Epithelial cell of esophagus (primary cell): ENCODE measurements at places on chromosomes 12 and 14.
A peak's percentile ranks its signal among the peaks of the same experiment; 100 is the strongest.

DNA sequence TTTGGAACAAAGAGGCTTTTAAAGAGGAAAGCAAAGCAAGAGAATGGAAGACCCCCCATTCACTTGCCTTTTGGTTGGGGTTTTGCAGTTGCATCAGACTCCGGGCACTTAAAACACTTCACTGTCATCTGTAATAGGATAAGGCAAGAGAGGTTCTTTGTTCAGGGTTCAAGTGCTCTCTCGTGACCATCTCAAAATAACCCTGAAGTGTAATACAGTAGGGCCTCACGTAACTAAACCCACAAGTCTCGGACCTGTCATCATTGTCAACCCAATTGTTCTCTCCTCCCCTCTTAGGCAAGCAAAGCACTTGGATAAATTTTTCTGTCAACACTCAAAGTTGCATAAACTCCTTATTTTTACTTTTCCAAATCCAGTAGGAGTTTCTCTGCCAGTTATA, 26.9 kb upstream of the MYBPC1 start:
- DNase-seq = no peak

GRCh38 chr14:105207460-105207901, 26.4 kb upstream of the NUDT14 start:
- DNase-seq = no peak

DNA sequence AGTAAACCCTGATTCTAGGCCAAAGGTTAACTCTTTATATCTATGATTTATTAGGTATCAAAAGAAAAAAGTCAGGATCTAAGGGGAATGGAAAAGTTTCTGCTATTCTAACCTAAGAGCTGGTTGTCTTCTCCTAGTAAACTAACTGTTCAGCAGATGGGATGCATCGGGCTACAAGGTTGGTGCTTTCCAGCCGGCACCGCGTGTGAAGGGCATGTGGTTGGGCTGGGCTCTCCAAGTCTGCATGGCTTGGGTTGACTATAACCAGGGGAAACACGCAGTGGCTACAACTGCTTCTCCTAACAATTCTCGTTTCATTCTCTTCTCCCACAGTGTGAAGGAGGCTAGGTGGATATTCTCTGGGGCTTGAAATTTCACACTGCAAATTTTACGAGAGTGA, 354.5 kb downstream of the APAF1 start:
- no peak for DNase-seq

- no peak for DNase-seq
Measured at GRCh38 chr12:132404951-132405741, 75.8 kb upstream of the GALNT9 start.

DNA sequence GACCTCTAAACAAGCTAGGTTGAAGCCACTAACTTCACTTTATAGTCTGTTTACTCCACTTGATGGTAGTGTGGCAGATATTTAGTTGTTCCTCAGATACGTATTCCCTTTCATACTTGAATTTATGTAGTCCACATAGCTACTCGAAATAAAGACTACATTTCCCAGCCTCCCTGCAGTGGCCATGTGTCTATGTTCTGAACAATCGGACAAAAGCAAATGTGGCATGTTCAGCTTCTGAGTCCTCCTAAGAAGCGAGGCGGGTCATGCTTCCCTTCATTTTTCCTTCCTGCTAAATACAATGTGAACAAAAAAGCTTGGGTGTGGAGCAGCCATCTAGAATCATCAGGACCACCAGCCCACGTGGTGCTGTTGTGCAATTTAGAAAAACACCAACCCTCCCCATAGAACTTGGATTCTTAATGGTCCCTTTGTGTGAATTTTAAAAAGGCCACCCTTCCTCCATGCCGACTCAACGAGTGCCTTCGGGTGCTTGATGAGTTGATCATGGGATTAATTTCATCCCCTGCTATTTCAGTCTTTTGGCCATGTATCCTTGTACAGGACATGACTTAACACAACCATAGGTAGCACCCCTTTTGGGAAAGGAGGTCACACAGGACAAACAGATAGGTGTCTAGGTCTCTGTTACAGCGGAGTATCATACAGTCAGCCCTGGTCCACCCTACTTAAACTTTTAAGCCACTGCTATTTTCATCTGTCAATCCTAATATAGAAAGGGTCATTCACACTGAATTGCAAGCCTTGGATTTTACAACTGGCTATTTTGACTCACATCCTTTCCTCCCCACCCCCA, 60.7 kb downstream of the ZFC3H1 start:
- no peak for DNase-seq

GRCh38 chr12:110312581-110313360, 31.7 kb downstream of the ATP2A2 start:
- DNase-seq = peak; percentile 95

- peak; percentile 61 for DNase-seq
Measured at GRCh38 chr12:15701206-15701605, 88.0 kb downstream of the EPS8 start.
